ENCODE measurements at places on chromosomes 7 and 10. TPM values are rescaled to one million over a fixed set of nuclear protein-coding genes. Genes with fewer than 3 reads are reported as not detected.
A peak's percentile ranks its signal among the peaks of the same experiment; 100 is the strongest.

GRCh38 chr10:3802526-3803265 lies 17.7 kb upstream of the KLF6 start:
- no peak for DNase-seq

The SRRM3 gene
- total RNA-seq = not detected

GRCh38 chr7:112036071-112036470 lies 170.1 kb downstream of the DOCK4 start:
- no peak for DNase-seq

GRCh38 chr10:68154211-68154497 lies 44.9 kb downstream of the MYPN start:
- no peak for DNase-seq

GRCh38 chr10:102645388-102645740 lies 1.1 kb downstream of the TRIM8 start:
- DNase-seq = peak; percentile 41

DNA sequence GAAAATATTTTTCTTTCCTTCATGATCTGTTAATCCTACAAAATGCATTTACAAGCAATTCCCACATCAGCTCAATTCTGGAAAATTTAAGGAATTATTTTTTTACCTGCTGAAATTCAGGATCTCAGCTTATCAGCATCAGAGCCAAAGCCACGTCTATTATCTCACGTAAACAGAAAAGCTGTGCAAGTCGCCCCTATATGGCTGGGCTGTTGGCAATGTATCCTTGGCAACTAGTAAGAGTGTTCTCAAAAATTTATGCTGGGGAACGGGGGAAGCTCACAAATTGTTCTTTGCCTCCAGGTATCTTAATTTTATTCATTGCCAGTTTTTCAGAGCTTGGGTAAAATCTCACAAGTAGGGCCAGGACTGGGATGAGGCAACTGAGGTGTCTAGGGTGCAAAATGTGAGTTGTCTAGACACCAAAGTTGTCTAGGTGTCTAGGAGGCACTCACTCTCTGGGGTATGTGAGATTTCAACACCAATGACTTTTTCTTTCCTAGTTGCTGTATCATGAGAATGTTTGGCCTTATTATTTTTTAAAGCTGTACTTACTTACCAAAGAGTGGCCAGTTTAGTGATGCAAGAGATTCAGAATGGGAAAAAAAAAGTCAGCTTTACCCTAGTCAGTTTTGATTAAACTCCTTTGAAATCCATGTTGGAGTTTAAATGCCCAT lies 5.1 kb downstream of the GSTO2 start:
- no peak for DNase-seq
